Stimulated activated CD4-positive, alpha-beta T cell treated with anti-CD3 and anti-CD28 coated beads, Interleukin-4, amount 100 ng/mL, for 24 hours (primary cell): ENCODE measurements at places on chromosomes 2 and 18.

- no peak for DNase-seq
Observed at GRCh38 chr18:75341267-75341666, 86.2 kb downstream of the SMIM21 start.

- DNase-seq, result no peak
Observed at GRCh38 chr2:33326100-33326499, 150.3 kb upstream of the RASGRP3 start.

- DNase-seq, result no peak
Observed at GRCh38 chr2:223995569-223995968, 38.3 kb downstream of the MRPL44 start.

GRCh38 chr2:142878031-142878678 is 691 bp downstream of the KYNU start:
- no peak for DNase-seq

DNA sequence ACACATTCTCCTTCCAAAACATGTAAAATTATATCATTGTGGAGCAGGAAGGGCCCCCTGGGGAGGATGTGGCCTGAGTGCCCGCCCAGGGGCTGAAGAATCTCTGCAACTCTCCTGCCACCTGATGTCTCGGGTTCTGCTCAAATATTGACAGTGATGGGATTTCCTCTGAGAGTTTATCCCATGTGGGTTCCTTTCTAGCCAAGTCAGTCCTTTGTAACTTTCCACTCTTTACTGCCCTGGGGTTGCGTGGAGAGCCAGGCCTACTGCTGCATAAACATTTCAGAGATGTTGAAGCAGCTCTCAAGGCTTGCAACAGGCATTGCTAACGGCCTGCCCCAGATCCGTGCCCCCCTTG is 4.0 kb upstream of the RAB17 start:
- no peak for DNase-seq
